ENCODE measurements at places on chromosomes 11 and 22.

GRCh38 chr22:43980579-43980978 lies 25.3 kb downstream of the SAMM50 start:
- DNase-seq, result no peak

GRCh38 chr11:1197886-1198560 lies 24.8 kb upstream of the MUC5B start:
- no peak for DNase-seq

DNA sequence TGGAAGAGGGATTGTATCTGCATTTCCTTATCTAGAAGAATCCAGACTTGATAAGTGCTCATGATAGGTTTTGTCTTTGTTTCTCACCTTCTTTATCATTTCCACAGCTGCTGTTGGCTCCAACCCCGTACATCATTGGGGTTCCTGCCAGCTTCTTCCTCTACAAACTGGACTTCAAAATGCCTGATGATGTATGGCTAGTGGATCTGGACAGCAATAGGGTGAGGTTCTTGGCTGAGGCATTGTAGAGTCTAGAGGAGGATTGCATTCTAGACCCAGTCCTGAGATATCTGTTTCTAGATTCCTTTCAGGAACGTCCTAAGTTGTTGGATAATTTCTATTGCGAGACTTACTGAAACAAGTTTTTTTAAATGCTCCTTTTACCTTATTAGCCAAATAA lies 8.1 kb downstream of the MADD start:
- no peak for DNase-seq

DNA sequence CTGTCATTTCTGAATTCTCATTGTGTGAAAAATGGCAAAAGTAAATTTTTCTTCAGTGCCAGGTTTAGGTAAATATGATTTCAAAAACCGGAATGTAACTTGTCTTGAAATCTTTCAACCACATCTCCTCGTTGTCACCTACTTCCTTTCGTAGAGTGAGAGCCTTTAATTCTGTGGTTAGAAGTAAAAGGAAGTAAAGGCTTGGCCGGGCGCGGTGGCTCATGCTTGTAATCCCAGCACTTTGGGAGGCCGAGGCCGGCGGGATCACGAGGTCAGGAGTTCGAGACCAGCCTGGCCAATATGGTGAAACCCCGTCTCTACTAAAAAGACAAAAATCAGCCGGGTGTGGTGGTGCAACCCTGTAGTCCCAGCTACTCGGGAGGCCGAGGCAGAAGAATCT lies 29.8 kb downstream of the SGSM3 start:
- DNase-seq, result peak; percentile 23

GRCh38 chr11:20368438-20368837 lies 4.9 kb downstream of the HTATIP2 start:
- DNase-seq, result no peak

DNA sequence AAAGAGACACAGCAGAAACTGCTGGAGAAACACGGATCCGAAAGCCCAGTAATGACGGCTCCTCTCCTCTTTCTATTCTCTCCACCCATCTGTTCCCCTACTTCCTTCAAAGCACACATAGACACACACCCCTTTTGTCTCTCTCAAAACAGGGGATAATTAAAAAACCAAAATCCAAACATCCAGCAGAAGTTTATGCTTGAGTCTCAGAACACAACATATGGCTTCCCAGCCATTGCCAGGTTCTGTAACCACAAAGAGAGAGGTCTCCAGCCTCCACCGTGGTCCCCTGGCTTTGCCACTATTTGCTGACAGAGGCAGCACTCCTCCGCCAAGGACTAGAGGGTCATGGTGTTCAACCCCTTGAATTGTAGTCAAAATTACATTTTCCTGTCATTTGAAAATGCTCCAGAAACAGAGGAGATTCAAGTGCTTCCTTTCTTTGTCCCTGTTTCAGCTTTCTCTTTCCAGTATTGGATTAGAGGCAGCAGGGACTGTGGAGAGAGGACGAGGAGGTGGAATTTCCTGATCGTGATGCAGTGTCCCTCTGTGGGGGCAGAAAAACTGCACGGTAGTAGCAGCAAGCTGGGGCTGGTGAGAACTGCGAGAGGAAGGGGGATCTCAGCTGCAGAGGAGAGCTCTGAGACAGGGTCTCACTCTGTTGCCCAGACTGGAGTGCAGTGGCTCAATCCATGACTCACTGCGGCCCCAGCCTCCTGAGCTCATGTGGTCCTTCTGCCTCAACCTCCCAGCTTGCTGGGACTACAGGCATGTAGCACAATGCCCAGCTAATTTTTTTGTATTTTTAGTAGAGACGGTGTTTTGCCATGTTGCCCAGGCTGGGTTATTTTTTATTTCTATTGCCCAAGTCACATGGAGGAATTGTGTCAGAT lies 60.3 kb downstream of the UBASH3B start:
- DNase-seq, result no peak

DNA sequence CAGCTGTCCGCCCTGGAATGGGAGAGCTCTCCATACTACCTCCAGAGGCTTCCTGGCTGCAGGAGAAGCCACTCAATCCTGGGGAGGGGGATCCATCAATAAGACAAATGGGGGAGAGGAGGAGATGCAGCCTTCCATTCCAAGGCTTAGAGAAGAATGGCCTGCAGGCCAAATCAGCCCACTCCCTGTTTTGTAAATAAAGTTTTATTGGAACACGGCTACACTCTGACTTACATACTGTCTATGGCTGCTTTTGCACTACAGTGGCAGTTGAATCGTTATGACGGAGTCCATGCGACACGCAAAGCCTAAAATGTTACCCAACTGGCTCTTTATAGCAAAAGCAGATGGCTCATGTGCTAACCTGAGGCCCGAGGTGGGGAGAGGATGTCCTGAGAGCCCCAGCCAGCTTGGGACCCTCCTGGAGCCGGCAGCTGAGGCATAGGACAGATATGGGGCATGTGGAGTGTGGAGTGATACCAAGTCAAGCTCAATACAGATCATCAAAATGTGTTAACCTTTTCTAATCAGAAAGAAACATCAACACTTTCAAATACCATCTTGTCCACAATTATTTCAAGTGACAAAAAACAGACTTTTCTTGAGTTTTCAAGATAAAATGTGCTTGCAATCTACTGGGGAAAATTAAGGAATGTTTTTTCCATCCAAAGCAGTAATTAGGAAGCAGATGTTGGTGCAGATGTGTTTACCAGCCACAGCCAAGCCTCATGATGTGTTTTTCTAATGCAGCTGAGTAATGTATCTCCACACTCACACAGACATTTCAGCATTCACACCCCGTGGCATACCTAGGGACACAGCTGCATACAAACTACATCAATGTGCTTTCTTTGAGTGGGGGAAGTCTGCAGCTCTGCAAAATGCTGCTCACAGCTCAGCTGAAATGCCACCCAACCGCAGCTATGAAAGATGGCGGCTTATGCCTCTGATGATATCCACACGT lies 181.6 kb downstream of the SHANK2 start:
- DNase-seq, result no peak

- no peak for DNase-seq
These were observed 116.1 kb downstream of the CYP2R1 start for GRCh38 chr11:14775897-14776296.

DNA sequence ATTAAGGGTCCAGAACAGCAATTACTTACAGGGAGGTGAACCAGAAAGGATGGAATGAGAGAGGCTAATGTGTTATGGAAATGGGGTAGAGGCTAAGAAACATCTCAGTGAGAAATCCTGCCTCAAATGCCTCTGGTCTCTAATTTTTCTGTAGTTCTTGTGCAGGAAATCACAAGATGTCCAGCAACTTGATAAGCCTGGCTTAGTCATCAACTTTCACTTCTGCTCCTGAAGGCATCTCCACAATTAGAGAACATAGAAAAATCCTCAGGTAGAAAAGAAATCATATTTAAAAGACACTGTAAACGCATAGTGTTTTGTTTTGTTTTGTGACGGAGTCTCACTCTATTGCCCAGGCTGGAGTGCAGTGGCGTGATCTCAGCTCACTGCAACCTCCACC lies 18.7 kb downstream of the MRGPRX4 start:
- no peak for DNase-seq

GRCh38 chr11:78339483-78339882 lies 78.1 kb downstream of the GAB2 start:
- DNase-seq, result no peak

- no peak for DNase-seq
These were observed 85.5 kb downstream of the ENTHD1 start for GRCh38 chr22:39808081-39808480.

GRCh38 chr11:70470127-70470526 lies 71.8 kb downstream of the CTTN start:
- no peak for DNase-seq

GRCh38 chr11:102111011-102111786 lies 952 bp downstream of the YAP1 start:
- DNase-seq, result no peak

- no peak for DNase-seq
These were observed 22.9 kb upstream of the JAM3 start for GRCh38 chr11:134045799-134046635.

GRCh38 chr22:45210577-45210976 lies 30.1 kb downstream of the KIAA0930 start:
- DNase-seq, result no peak

DNA sequence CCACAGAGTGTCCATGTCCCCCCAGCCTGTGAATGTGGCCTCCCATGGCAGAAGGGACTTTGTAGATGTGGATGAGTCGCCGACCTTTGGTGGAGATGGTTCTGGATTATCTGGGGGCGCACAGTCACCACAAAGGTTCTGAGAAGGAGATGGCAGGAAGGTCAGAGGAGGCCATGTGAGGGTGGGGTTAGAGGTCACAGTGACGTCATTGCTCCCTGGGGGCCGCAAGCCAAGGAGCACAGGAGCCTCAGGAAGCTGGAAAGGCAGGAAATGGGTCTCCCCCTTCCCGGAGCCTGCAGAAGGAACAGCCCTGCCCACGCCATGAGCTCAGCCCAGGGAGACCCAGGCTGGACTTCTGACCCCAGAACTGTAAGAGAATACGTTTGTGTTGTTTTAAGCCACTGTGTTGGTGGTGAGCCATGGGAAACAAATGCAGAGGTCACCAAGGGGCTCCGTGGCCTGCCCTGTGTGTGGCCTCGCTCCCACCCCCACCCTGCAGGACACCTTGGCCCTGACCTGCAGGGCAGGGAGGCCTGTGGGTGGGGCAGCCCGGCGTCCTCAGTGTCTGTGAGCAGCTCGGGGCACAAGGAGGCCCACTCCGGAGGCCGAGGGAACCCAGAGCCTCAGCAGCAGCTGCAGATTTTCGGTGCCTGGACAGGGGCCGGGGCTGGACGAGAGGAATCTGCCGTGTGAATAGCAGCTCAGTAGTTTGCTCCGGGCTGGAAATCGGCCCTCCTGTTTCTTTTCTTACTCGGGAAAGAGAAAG lies 32.1 kb downstream of the GRAMD4 start:
- DNase-seq, result no peak
